ENCODE measurements at places on chromosomes 6 and 20.

DNA sequence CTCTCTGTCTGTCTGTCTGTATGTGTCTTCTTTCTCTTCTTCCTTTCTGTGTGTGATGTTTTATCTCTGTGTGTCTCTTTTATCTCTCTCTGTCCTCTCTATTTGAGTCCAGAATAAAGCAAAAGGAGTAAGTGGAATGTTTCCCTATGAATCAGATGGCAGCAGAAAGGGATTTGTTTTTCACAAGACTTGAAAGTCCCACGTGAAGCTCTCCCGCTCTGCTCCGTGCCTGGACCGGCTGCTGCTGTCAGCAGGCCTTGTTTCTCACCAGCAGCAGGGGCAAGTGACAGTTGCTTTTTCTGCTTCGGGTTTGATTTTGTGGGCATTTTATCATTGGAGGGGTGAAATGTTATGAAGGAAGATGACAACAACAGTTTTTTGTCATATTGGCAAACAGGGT lies 212.7 kb downstream of the PACRG start:
- DNase-seq: no peak

- no peak for DNase-seq
Measured at GRCh38 chr20:8971669-8972316, 97.1 kb upstream of the PLCB4 start.

DNA sequence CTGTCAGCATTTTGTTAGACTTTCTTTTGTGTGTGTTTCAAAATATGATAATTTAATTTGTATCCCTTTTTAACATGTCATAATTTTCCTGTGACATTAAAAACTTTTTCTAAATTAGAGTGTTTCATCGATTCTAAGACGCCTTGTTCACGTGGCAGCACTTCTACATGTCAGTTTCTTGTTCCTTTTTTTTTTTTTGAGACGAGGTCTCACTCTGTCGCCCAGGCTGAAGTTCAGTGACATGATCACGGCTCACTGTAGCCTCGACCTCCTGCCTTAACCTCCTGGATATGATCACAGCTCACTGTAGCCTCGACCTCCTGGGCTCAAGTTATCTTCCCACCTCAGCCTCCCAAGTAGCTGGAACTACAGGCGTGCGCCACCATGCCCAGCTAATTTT lies 27.6 kb upstream of the ADRM1 start:
- no peak for DNase-seq

DNA sequence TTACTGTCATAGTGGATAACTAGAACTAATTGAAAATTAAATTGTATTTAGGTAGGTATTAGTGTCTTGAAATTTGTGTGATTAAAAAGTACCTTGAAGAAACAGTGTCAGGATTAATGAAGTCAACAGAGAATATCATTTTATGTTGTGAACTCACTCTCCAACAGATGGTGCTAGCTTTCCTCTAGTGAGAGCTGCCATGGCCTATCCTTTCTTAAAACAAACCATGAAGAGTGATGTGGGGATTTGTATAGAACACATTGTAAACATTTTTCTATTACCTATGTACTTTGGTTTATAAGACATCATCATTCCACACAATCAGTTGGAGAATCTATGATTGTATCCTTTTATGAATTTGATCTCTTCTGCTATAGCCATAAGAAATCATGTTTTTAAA lies 4.8 kb upstream of the SRSF12 start:
- no peak for DNase-seq

- no peak for DNase-seq
Measured at GRCh38 chr6:126064748-126065401, 78.5 kb downstream of the TRMT11 start.

DNA sequence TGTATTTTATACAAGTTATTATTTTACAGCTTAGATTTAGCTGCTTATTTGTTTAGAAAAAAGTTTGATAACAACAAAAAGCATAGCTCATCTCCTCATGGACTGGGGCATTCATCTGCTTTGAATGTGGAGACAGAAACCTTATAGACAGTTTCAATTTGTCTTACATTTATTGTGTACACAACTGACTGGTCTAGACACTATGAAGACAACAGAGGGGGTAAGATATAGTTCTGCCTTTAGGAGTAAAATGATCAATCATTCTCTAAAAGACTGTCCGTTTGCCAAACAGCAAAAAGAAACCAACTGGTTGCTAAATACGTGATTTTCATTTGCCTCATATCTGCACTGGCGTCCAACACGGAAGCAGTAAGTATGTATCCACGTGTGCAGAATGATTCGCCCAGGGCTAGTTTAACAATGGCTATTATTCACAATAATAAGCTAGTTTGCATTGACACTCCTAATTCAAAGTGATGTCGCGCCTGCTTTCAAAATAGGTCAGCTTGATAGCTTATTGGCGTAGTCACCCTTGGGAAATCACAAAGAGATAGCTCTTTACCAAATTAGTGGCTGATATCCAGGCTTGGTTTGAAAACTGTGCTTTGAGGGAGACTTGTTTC lies 153.6 kb downstream of the BMP2 start:
- DNase-seq: no peak

GRCh38 chr6:77450924-77451323 lies 12.4 kb downstream of the HTR1B start:
- no peak for DNase-seq

DNA sequence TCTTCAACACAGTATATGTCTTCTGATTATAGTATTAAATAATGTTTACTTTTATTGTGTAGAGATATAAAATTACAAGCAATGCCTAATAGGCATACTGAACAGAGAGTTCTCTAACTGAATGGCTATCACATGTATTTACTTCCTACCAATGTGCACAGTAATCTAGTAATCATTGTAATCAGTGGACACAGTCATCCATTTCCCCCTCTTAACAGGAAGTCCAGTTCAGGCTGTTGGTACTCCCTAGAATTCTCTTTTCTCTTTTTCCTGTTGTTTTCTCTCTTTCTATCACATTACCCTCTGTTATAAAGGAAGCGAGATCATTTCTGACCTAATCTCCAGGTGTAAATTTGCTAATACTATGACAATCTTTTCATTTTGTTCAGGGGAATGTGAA lies 172.5 kb downstream of the HTR1B start:
- DNase-seq: no peak

DNA sequence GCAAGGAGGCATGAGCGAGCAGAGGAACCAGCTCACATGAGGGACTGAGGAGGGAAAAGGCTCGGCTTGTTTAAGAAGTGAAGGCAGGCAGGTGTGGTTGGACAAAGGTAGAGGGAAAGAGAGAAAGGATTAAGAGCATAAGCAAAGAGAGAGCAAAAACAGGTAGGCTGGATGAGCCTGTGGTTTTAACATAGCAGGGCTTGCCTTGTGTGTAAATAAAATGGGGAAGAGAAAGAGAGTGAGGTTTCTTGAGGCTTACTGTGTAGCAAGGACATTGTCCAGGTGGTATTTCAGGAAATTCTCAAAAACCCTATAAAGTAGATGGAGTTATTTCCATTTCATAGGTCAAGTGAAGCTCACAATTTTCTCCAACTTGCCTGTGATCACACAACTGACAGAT lies 93.9 kb upstream of the HDAC2 start:
- DNase-seq: no peak

DNA sequence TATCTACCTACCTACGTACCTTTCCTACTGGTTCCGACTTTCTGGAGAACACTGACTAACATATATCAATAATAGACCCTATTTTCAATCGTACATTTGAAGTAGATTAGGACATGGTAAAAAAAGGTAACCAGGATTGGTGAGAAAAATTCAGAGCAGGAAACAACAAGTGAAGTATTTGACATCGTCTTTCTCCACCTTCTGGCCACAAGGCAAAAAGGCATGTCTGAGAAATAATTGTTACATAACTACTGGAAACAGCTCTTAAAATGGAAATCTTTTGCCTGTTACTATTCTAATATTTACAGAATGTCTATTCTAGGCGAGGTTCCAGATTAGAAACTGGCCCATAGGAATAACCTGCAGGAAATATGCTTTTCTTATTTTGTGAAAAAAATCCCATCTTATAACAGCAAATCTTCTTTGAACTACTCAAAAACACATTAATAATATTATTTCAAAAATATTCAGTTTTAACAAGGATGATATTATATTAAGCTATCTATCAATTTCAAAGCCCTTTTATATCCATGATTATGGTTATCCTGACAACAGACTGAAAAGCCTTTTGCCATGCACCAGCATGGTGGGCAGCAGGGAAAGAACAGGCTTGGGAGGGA lies 80.8 kb downstream of the RCAN2 start:
- DNase-seq: no peak

GRCh38 chr6:170584954-170585498 lies 589 bp upstream of the PDCD2 start:
- no peak for DNase-seq

GRCh38 chr6:73062837-73063236 lies 162.5 kb downstream of the KHDC1L start:
- DNase-seq: no peak

- no peak for DNase-seq
Measured at GRCh38 chr6:145015739-145016558, 719.4 kb downstream of the EPM2A start.

DNA sequence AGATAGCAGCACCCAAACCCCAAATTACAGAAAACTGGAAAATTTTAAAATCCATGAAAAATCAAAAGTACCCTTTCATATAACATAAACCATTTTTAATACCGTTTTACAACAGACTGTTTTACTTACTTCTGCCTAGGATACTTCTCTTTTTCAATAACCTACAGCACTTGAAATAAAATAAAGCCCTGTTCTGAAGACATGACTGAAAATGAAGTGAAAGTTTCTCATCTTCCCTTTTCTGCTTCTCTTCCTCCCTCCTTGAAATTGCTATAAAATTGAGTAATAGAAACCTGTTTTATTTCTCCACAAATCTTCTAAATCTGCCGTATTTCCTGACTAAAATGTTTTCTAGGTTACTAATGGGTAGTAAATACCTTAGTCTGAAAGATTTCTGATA lies 20.3 kb downstream of the MMS22L start:
- DNase-seq: no peak

DNA sequence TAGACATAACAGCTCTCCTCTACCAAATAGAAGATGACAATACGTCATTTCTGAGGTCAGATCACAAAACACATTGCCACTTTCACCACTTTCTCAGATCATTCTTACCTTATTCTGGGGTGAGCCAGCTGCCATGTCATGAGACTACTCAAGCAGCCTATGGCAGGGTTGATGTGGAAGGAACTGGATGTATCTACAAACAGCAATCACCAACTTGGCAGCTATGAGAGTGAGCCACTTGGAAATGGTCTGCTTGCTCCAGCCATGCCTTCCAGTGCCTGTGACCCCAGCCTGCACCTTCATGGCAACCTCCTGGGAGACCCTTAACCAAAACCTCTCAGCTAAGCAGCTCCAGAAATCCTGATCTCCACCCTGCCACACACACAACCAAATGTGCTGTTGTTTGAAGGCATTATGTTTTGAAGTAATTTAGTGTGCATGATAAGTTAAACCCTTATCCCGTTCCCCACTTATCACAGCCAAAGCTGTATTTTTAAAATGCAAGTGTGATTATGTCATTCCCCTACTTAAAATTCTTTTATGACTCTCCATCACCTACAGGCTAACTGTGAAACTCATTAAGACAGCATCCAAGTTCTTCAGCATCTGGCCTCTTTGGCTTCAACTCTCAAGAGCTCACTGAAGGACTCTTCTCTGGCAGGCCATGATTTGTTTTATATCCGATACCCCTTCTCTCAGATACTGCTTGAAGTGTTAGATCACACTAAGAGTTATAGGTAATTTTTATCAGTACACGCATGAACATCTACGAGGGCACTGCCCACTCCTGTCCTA lies 150.6 kb downstream of the LY86 start:
- no peak for DNase-seq

DNA sequence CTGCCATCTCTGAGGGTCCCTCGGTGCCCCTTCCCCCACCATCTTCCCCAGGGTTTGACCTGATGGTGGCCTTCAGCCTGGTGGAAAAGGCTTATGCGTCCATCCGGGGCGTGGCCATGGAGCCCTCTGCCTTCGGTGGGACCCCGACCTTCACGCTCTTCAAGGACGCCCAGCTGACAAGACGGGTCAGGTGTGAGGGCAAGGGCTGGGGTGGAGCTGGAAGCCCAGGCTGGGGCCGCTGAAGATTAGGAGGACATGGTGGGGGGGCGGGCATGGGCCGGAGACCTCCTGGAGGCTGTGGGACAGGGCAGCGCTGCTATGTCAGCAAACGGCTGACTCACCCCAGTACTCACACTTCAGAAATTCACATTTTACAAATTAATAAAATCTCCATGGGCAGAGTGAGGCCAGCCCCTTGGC lies 23.5 kb downstream of the COL20A1 start:
- DNase-seq: no peak

DNA sequence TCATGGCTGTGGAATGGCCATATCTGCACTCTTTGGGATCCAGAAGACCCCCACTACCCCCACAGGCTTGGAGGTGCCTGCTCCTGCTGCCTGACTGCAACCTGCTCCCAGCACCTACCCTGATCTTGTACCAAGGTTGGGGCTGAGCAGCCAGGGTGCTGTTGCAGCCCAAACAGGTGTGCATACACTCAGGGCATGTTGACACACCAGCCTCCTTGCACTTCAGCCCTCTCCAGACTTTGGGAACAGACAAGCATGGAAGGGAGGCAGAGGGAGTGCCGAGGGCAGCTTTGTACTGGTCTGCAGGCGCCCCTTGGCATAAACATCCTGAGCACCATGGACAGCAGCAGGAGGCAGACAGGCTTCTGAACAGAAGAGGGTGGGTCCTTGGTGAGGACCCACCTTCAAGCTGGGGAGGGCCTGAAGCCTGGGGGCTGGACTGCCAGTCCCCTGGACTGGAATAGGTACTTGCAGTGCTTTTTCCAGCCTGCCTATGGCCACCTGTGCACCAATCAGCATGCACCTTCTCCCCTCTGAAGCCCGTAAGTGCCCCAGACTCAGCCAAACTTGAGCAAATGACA lies 1675.8 kb downstream of the HACE1 start:
- DNase-seq: no peak

DNA sequence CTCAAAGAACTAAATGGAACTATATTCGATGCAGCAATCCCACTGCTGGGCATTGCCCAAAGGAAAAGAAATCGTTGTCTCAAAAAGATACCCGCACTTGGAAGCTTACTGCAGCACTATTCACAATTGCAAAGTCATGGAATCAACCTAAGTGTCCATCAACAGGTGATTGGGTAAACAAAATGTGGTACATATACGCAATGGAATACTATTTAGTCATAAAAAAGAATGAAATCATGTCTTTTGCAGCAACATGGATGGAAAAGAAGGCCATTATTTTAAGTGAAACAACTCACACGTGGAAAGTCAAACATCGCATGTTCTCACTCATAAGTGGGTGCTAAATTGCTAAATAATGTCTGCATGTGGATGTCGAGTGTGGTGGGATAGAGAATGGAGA lies 70.9 kb upstream of the MPC1 start:
- DNase-seq: no peak

DNA sequence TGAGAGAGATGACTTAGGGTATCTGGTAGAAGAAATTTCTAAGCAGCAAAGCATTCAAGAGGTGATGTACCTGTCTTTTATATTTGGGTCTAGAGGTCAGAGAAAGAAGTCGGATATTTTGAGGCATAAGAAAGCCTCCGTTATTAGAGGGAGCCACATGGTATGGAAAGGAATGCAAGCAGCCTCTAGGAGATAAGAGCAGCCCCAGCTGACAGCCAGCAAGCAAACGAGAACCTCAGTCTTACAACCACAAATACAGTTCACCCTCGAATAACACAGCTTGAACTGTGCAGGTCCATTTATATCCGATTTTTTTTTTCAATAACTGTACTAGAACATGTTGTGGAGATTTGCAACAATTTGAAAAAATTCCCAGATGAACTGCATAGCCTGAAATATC lies 190.7 kb upstream of the VGLL2 start:
- DNase-seq: no peak

GRCh38 chr20:58718729-58719128 lies 26.1 kb downstream of the NPEPL1 start:
- DNase-seq: no peak

All from WERI-Rb-1 (cell line).